ENCODE measurements at places on chromosomes 13 and 19. TPM values are rescaled to one million over a fixed set of nuclear protein-coding genes. Genes with fewer than 3 reads are reported as not detected.

Gene OR4F17
- not detected for total RNA-seq

Gene CACNG7
- total RNA-seq: not detected

Gene SOX1
- not detected for total RNA-seq

Gene TUBB4A
- 47.8 TPM for total RNA-seq

Gene CEACAM21
- total RNA-seq: 2.5 TPM

Gene CCL25
- total RNA-seq: not detected

Gene TPM4
- 543 TPM for total RNA-seq

Gene LGALS7
- total RNA-seq: not detected

All from sciatic nerve (tissue), 2 donors.